ENCODE measurements at places on chromosomes 6 and 20. TPM values are rescaled to one million over a fixed set of nuclear protein-coding genes. Genes with fewer than 3 reads are reported as not detected.

DNA sequence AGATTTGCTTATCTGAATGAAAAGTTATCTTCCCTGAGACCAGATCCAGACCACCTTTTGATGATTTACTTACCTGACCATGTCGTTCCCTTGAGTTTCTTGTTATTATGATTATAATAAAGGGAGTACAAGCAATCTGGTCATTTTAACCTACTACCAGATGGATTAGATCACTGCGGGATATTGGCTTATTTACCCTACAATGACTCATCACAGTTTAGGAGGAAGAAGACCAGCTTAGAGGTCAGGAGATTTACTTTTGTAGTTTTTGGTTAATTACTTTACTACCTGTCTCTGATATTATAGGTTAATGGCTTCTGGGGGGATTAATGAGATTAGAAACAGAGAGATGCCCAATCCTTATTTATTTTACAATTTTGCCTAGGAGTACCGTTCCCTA is 10.7 kb downstream of the PKIB start:
- DNase-seq = no peak

DNA sequence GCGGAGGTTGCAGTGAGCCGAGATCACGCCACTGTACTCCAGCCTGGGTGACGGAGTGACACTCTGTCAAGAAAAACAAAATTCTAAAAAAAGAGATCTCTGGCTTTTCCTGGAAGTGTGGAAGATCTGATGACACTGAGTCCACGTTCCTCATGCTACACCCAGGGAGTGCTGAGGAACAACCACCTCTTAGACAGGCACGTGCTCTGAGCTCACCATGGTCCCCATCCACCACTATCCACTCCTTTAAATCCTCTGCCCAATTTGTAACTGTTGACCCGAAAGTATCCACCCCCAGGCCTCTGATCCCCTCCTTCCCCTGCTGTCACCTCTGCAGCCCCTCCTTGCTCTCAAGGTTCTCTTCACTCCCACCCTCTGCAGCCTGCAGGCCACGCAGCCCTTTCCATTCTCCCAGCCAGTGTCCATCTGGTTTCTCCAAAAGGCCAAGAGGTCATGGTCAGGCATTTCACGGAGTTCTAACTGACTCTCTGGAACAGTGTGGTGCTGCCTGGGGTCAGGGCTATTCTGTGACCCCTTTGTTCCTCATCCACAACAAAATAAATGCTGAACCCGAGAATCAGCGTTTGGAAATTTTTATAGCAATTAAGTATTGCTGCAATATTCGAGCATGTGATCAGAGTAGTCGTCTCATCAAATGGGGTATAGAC is 88.8 kb downstream of the ATP9A start:
- no peak for DNase-seq

- no peak for DNase-seq
Measured at GRCh38 chr6:90005048-90005827, 111.0 kb downstream of the GJA10 start.

GRCh38 chr6:119352001-119352400 is 2.4 kb upstream of the MAN1A1 start:
- no peak for DNase-seq

The GLP1R gene
- 0.10 TPM for total RNA-seq

- DNase-seq = no peak
Measured at GRCh38 chr6:37516076-37516919, 16.6 kb upstream of the CCDC167 start.

The HLA-DRB5 gene
- 4.1 TPM for total RNA-seq

GRCh38 chr6:11140056-11140455 is 28.5 kb upstream of the ERVFRD-1 start:
- DNase-seq = no peak

- no peak for DNase-seq
Measured at GRCh38 chr6:31898383-31899011, 999 bp upstream of the EHMT2 start.

DNA sequence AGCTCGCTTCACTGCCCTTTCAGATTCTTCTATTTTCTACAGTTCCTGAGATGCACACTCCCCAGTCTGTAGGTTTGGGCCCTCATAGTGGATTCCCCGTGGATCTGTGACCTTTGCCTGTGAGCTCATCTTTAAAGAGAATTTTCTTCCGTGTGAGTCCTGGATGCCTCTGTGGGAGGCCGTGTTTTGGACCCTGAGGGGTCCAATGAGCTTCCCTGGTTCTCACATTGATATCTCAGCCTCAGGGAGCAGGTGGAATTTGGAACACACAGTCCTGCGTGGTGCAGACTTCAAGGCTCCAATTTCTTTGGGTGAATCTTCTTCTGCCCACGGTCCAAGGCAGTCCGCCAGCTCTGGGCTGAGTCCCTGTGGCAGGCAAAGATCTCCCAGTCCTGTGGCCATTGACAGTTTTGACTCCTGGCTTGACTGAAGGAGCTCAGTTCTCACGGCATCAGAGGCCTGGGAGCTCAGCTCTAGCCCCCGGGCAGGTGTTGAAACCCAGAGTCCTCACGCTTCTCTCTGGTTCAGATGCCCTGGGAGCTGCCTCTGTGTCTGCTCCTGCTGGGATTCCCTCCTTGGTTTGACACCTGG is 61.0 kb downstream of the PSMG4 start:
- peak; percentile 71 for DNase-seq

The RBPJL gene
- total RNA-seq = not detected

The PAX1 gene
- total RNA-seq = not detected

DNA sequence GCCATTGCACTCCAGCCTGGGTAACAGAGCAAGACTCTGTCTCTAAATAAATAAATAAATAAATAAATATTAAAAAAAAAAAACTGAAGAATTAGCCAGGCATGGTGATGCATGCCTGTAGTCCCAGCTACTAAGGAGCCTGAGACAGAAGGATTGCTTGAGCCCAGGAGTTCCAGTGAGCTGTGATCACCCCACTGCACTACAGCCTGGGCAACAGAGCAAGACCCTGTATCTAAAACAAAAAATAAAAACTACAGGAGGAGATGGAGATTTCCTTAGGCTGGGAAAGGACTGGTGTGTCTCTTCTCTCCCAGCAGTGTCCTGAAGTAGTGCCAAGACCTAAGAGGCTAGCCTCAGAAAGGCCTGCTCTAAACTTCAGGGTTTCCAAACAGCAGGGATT is 8.1 kb upstream of the GTF3C6 start:
- DNase-seq = no peak

DNA sequence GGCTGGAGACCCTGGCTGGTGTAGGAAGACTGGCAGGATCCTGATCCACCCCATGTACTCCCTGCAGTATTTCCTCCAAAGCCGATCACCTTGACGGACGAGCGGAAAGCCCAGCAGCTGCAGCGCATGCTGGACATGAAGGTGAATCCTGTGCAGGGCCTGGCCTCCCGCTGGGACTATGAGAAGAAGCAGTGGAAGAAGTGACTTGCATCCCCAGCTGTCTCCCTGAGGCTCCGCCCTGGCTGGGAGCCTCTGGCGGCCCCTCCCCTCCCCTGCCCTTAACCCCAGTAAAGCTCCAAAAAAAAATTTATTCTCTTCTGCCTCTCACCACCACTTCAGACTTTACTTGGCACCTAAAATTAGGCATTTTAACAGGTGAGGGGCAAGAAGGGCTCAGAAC is 7.0 kb downstream of the COX4I2 start:
- DNase-seq = no peak

DNA sequence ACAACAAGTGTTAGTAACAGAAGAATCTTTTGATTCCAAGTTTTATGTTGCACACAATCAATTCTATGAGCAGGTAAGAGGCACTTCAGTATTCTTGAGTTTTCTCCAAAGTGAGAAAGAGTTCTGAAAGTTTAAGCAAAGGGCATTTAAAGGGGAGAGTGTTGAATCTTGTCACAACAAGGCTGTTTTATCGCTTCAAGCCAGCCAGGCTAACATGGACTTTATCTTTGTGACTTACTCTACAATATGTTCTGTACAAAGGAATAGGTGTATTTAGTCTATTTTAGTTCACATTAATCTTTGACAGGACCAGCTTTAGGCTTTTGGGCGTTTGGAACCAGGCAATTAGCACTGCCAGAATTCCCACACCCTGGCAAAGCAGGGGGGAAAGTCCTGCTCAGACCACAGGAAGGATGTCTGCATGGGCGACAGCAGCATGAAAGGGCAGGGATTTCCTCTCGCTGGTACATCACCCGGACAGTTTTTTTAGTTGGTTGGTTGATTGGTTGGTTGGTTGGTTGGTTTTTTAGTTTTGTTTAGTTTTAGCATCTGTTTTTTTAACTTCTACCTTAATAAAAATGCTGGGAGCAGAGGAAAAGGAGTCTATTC is 395.4 kb upstream of the SOX4 start:
- no peak for DNase-seq

GRCh38 chr6:45480752-45481415 is 103.2 kb upstream of the SUPT3H start:
- DNase-seq = no peak

Data from lower leg skin (tissue), 4 donors.